ENCODE measurements at places on chromosomes 11 and 22.

DNA sequence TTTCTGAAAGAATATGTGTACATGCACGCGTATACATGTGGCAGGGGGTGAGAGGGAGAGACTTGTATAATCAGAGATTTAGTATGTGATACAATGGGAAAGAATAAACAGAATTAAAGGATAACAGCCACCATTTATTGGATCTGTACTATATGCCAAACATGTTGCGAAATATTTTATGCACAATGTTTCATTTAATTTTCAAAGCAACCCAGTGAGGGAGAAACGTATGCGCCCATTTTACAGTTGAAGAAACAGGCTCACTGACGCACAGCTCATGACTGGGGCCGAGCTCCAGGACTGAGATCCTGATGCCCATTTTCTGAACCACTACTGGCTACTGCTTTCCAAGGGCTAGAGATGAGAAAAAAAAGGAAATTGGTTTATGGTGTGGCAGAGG lies 3.3 kb upstream of the OAF start:
- no peak for DNase-seq

DNA sequence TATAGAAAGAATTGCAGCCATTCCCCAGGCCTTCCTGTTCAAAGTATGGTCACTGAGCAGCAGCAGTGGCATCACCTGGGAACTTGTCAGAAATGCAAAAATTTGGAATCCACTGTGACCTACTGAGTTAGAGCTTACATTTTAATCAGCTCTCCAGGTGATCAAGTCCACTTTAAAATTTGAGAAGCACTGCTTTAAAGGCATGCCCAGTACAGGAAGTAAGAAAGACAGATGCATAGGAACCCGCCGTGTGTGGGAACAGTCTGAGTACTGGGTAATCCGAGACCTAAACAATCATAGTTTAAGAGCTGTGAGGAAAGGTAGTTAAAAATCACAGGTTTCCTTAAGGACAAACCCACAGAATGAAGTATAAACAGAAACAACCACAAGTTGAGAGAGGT lies 462.4 kb downstream of the RAB38 start:
- no peak for DNase-seq

DNA sequence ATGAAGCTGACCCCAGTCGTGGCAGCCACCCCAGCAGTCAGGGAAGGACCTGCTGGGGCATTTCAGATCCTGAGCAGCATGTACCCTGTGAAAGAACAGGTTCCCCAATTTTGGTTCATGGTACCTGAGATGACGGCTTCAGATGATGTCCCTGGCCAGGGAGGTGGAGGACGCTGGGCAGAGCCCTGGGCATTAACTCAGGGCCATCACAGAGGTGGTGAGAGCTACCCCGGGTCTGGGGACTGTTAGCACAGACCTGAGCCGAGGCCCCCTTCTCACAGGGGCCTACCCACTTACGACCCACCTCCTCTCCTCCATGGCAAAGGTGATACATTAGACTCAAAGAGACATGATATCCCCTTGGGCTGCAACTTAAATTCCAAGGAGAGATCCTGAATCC lies 68.1 kb downstream of the CDKN1C start:
- no peak for DNase-seq

DNA sequence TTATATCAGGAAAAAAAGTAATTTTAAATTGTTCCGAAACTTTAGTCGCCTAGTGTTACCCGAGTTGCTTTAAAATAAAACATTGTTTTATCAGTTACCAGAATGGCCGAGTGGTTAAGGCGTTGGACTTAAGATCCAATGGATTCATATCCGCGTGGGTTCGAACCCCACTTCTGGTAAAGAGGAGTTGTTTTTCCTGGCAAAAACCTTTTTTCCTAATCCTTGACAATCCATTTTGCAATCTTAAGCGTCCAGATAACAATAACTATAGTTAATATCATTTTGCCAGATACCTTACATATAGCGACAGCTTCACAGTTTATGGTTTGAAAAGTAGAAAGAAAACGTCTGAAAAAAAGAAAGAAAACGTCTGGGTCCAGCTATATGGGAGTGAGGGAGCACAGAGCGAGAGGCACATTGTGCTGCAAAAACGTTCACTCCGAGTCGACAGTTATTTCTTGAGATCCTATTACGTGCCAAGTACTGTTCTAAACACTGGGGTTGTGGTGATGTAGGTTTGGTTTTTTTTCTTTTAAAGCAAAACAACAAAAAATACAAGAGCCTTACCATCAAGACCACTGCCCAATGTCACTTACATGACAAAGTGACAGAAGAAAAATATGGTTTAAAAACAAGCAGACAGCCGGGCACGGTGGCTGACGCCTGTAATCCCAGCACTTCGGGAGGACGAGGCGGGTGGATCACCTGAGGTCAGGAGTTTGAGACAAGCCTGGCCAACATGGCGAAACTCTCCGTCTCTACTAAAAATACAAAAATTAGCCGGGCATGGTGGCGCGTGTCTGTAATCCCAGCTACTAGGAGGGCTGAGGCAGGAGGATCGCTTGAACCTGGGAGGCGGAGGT lies 40.6 kb downstream of the OR4D9 start:
- DNase-seq: peak; percentile 46

- no peak for DNase-seq
These were observed 3.4 kb downstream of the APOA1 start for GRCh38 chr11:116833816-116834534.

DNA sequence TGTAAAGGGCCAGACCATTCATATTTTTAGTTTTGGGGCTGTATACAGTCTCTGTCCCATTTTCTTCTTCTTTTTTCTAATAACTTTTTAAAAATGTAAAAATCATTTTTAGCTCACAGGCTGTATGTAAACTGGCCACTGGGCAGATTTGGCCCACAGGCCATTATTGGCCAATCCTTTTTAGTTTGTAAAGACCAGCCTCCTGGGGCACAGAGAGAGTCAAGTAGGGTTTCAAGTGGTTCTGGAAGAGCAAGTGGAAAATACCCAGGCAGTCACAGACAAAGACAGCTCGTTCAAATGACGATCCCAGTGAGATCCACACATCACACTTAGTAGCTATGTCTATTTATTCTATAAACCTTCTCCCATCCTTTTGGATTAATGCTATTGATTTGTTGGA lies 150.2 kb upstream of the ARHGAP20 start:
- no peak for DNase-seq

DNA sequence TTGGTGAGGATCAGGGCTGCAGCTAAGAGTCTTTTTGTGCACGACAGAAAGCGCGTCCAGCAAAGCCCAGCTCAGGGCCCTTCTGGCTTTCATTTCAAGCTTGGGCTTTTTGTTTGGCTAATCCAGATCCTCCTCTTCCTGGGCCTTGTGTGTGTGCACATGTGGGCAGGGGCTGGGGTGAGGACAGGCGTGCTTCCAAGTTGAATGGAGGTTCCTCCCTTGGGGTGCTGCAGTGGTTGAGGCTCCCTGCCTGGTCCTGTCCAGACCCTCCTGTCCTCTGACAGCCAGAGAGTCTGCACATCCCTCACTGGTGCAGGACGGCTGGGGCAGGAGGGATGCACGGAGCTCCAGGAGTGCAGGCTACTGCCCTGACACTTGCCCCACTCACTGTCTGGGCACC lies 62.0 kb upstream of the NECTIN1 start:
- DNase-seq: no peak

DNA sequence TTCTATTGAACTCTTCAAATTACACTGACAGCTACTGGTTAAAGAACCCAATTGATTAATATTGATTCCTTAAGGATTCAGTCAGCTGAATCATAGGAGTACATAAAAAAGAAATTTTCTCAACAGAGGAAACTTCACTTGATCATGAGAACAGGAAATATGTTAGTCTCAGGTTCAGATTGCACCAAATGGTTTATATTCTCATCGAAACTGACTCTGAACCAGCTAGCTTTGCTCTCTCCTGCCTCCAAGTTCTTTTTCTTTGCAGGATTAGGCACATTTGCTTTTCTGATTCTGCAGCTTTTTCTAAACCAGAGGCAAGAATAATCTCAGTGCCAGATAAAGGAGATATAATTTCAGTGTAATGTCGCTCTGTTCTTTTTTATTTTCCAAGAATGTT lies 33.2 kb upstream of the CTSC start:
- no peak for DNase-seq

DNA sequence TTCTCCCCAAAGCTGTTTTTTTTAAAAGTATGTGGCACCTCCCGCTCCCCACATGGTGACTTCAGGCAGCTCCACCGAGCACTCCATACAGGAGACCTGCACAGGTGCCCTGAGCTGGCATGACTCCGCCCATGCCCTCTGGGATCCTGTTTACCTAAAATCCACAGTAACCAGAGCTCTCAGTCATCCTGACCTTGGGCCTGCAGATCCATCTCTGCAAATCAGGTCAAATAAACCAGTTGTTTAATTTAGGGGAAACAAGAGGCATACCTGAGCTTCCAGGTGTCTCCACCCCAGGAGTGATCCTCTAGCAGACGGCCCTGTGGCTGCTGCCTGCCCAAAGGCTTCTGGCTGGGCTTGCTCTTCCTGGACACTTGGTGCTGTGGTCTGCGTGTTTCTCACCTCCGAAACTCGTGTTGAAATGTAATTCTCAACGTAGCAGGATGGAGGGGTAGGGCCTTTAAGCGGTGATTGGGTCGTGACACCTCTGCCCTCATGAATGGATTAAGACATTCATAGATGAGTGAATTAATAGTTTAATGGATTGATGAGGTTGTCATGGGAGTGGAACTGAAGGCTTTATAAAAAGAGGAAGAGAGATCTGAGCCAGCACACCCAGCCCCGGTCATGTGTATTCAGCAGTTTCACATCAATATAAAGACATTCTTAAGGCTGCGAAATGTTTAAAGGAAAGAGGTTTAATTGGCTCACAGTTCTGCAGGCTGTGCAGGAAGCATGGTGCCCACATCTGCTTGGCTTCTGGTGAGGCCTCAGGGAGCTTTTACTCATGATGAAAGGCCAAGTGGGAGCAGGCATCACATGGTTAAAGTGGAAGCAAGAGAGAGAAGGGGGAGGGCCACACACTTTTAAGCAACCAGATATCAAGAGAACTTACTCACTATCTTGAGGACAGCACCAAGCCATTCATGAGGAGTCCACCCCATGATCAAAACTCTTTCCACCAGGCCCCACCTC lies 34.1 kb downstream of the LINC01488 start:
- DNase-seq: no peak

DNA sequence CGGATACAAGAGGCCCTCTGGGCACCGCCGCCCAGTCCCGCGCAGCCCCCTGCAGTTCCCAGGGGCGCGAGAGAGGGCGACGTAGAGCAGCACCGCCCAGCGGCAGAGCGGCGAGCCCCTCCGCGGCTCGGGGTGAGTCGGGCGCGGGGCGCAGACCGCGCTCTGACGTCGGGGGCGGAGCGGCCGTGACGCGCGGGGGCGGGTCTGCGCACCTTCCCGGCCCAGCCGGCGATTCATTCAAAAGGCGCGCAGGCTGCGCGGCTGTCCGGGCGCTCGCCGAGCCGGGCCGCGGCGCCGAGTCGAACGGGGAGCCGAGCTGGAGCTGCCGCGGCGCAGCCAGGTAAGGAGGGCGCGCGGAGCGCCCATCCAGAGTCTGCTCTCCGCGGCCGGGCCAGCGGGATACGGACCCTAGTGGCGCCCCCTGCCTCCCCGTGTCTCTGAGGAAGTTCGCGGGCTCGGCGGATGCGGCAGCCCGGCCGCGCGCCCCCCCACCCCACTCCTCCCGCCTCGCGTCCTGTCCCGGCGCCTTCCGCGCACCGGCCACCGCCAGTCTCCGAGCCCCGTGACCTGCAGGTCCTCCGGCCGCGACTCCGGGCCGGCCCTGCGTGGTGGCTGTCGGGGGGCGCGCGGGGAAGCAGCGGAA lies at the start of gene RELT:
TSS of gene RELT (plus strand) at position 240 of the 643 bp plus-strand sequence. CDS start 12,738 bp downstream, outside the sequence.
- DNase-seq: peak; percentile 76

GRCh38 chr11:115659061-115659963 lies 155.1 kb upstream of the CADM1 start:
- no peak for DNase-seq

- DNase-seq: no peak
These were observed 311 bp downstream of the APBB1 start for GRCh38 chr11:6418557-6419008.

DNA sequence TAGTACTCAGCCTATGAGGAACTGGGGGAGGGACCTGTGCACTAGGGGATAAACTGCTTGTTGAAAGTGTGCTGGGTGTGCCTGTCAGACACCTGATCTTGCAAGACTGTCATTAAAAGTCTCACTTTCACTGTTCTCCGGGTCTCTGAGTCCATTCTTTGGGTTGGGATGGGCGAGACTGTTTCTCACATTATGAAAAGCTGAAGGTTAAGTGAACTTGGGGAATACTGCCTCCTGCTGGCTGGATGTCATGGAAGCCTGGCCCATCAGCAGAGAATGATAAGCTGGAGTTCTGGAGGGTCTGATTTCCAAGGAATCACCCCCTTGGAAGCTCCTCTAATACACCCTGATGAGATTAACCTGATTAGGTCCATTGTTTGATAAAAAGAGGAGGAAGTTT lies 9.0 kb upstream of the VPREB1 start:
- no peak for DNase-seq

DNA sequence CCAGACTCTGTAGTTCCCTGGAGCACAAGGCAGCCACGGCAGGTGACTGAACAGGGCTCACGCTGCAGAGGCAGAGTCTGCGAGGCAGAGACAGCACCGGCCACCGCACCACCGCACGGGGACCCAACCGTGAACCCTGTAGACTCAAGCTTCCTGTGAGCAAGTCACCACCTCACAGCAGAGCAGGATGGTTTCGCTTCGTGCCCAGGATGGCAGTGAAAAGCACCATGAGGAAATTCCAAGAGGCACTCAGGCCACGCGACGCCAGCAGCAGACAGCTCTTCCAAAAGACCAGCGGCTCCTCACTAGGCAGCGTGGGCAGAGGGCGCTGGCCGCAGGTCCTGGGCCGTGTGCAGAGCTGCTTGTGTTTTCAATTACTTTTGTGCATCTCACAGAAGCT lies 24.5 kb downstream of the BRD1 start:
- no peak for DNase-seq

- DNase-seq: peak; percentile 7
These were observed 73.6 kb upstream of the SUSD2 start for GRCh38 chr22:24107661-24108060.

- DNase-seq: no peak
These were observed 18.7 kb downstream of the F2 start for GRCh38 chr11:46737699-46738098.

- DNase-seq: no peak
These were observed 29.9 kb downstream of the KRTAP5-5 start for GRCh38 chr11:1659506-1659905.

DNA sequence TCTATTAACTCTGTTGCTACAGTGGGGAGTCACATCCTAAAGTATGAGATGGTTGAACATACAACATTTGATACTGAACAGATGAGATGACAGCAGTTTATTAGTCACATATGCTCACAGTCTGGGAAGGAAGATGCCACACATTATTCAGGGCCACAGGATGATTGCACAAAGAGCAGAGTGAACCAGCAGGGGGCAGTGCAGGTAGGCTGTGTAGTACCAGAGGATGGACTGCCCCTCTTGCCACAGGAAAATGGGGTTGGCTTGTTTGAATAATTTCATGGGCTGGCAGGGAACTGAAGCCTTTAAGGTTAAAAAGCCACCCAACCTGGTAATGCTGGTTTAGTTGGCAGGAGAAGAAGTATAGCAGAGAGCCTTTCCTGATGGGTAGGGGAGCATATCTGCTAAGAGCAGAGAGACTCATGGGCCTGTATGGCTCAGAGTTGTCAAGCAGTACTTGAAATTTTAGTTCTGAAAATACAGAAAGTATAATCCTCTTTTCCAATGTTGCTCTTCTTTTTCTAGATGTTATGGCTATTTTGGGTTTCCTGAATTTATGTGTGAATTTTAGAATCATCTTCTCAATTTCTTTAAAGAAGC lies 180.4 kb upstream of the B3GAT1 start:
- DNase-seq: no peak

Data from brain pericyte (primary cell).